GM12892 (cell line): ENCODE measurements at places on chromosomes 3 and 15.

DNA sequence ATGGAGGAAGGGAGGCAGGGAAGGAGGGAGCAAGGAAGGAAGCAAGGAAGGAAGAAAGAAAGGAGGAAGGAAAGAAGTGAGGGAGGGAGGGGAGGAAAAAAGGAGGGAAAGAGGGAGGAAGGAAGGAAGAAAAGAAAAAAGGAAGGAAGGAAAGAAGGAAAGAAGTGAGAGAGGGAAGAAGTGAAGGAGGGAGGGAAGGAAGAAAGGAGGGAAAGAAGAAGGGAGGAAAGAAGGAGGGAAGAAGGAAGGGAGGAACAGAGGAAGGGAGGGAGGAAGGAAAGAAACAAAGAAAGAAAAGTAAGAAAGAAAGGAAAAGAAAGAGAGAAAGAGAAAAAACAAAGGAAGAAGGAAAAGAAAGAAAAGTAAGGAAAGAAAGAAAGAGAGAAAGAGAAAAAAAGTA is 183.0 kb upstream of the SLC24A5 start:
- no peak for DNase-seq

GRCh38 chr3:16059081-16059537 is 115.4 kb upstream of the GALNT15 start:
- DNase-seq, result no peak

DNA sequence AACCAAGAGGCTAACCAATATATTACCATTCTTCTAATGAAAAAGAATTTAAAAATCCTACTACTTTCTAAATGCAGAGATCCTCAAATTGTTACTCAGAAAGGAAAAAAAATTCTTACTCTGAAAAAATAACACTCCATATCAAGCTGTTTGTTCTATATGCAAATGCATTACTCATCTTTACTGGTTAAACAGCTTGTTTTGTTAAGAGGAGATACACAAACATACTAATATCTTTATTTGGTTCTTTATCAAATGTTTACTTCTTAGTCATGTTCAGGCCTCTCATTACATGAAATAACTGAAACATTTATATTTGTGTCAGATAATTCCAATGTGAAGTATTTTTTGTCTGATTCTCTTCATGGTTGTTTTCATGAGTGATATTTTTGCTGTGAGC is 146.8 kb downstream of the PCCB start:
- no peak for DNase-seq

GRCh38 chr3:120275618-120276017 is 9.4 kb downstream of the GPR156 start:
- DNase-seq, result no peak
